Lung (tissue), 17 donors: ENCODE measurements at places on chromosomes 2 and 18. TPM values are rescaled to one million over a fixed set of nuclear protein-coding genes. Genes with fewer than 3 reads are reported as not detected.

- H3K36me3 ChIP-seq = no peaks in the 10 kb centered on the region
- DNase-seq = no peak
- no peak overlapping the region for H3K4me3 ChIP-seq
- H3K27ac ChIP-seq = peak overlapping the region; percentile 5
Observed at GRCh38 chr2:37652199-37652640, 19.2 kb downstream of the CDC42EP3 start.

DNA sequence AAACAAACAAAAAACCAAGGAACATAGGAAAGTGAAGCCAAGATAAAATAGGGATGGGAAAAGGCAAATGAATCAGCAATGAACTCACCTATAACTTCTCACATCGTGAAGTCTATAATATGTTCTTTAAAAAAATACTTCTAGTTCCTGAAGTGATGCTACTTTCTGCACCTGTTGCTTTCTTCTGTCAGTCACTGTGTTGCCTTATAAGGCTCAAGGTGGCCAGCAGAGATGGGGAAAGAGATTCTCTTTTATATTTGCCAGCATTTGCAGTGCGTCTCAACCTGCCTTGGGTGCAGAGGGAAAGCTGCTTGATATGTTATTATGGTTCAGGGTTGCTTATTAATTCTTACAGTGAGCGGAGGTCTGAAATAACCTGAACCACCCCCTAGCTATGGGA is 14.0 kb downstream of the QPCT start:
- no peaks in the 10 kb centered on the region for H3K4me1 ChIP-seq
- no peaks in the 10 kb centered on the region for H3K27me3 ChIP-seq
- H3K27ac ChIP-seq = no peak overlapping the region
- no peak for DNase-seq
- H3K36me3 ChIP-seq = no peaks in the 10 kb centered on the region

- H3K27ac ChIP-seq = no peak overlapping the region
- H3K36me3 ChIP-seq = no peaks in the 10 kb centered on the region
- H3K4me3 ChIP-seq = no peak overlapping the region
Observed at GRCh38 chr18:15165048-15165447, 417.1 kb downstream of the ANKRD30B start.

- DNase-seq = no peak
- H3K27me3 ChIP-seq = no peaks in the 10 kb centered on the region
- H3K27ac ChIP-seq = no peak overlapping the region
- H3K4me1 ChIP-seq = no peaks in the 10 kb centered on the region
Observed at GRCh38 chr2:144825331-144826020, 305.6 kb upstream of the ZEB2 start.

DNA sequence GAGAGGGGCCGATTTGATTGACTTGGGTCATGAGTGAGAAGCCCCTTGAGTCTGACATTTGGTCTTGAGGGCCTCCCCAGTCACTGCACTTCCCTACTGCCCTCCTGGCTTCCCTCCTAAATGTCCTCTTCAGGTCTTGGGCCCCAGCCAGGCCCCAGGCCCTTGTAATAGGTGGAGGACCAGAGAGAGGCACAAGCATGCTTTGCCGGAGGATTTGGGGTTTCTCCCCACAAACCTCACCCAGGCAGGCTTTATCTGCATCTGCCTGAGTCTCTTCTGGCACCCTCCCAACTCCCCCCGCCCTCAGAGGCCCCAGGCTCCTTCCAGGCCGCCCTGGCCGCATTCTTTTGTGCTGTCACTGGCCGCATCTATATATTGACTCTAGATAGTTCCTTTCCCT is 270.7 kb downstream of the HAUS1 start:
- H3K36me3 ChIP-seq = no peaks in the 10 kb centered on the region
- H3K27me3 ChIP-seq = no peaks in the 10 kb centered on the region
- no peaks in the 10 kb centered on the region for H3K4me1 ChIP-seq
- DNase-seq = peak; percentile 69

DNA sequence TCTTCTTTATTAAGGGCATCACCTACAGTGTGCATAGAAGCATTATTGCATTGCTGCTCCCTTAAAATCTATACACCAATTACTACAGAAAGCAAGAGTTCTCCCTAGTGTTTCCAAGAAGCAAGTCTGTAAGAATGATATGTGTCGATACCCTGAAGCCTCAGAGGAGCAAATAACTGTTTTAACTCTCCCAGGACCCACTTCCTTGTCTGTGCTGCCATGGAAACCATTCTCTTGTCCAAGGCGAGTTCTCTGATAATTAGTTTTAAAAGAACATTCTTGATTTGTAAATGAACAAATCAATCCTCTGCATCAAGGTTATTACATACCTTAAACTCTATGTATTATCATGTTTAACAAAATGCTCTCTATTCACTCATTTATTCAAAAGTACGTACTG is 326.8 kb upstream of the KLHL14 start:
- no peak for DNase-seq
- H3K27me3 ChIP-seq = no peaks in the 10 kb centered on the region
- H3K27ac ChIP-seq = no peak overlapping the region
- no peaks in the 10 kb centered on the region for H3K36me3 ChIP-seq

GRCh38 chr2:153477636-153478288 is 800 bp downstream of the RPRM start:
- peak; percentile 20 for DNase-seq
- H3K27ac ChIP-seq = no peak overlapping the region
- no peaks in the 10 kb centered on the region for H3K4me1 ChIP-seq
- H3K27me3 ChIP-seq = peaks cover 52% of the 10 kb centered on the region
- H3K36me3 ChIP-seq = no peaks in the 10 kb centered on the region

DNA sequence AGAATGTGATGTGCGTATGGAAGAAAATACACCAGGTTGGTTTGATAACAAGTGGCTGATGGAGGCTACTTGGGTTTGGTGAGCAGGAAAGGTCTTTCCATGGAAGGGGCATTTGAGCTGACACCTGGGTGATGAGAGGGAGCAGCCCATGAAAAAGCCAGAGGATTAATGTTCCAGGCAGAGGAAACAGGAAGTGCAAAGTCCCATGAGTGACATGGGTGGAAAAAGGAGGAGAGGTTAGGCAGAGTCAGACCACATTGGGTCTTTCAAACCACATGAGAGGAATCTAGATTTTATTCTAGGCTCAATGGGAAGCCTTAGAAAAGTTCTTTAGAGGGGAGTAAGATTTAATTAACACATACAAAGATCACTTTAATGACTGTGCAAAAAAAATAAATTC is 195.7 kb downstream of the LRATD1 start:
- no peak overlapping the region for H3K27ac ChIP-seq
- H3K27me3 ChIP-seq = no peaks in the 10 kb centered on the region
- no peak for DNase-seq
- H3K4me3 ChIP-seq = no peak overlapping the region
- H3K36me3 ChIP-seq = no peaks in the 10 kb centered on the region

DNA sequence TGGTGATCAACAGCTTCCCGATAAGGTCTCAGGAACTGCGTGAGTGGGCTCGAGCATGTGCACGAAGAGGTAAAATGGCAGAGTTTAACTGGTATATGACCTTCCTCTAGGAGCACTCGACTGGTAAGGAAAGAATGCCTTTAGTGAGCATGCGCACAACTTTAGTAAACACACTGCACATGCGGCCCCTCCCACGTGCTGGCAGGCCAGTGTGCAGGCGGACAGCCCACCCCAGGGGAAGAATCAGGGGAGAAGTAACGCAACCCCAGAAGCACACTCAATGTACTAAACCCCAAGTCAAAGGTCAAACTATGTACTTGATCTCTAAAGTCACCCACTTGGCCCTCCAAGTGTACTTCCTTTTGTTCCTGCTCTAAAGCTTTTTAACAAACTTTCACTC is 28.7 kb upstream of the SLC25A52 start:
- H3K4me3 ChIP-seq = no peak overlapping the region
- no peak for DNase-seq
- no peak overlapping the region for H3K27ac ChIP-seq
- no peaks in the 10 kb centered on the region for H3K4me1 ChIP-seq
- no peaks in the 10 kb centered on the region for H3K36me3 ChIP-seq

DNA sequence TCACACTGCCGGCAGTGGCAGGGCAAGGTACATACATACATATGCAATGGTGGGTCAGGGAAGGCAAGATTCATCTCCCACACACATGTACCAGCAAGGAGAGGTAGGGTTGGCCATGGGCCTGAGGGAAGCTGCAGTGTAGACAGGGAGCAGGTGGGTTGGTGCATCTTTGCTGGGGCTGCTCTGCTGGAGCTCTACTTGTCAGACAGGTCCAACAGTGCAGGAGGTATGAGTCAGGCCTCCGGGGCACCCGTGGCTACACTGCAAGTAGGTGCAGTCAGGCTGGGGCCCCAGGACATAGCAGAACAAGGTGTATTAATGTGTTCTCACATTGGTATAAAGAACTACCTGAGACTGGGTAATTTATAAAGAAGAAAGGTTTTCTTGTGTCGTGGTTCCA is 281.1 kb upstream of the COL3A1 start:
- no peak for DNase-seq
- H3K4me1 ChIP-seq = no peaks in the 10 kb centered on the region
- H3K27ac ChIP-seq = no peak overlapping the region
- H3K4me3 ChIP-seq = no peak overlapping the region

DNA sequence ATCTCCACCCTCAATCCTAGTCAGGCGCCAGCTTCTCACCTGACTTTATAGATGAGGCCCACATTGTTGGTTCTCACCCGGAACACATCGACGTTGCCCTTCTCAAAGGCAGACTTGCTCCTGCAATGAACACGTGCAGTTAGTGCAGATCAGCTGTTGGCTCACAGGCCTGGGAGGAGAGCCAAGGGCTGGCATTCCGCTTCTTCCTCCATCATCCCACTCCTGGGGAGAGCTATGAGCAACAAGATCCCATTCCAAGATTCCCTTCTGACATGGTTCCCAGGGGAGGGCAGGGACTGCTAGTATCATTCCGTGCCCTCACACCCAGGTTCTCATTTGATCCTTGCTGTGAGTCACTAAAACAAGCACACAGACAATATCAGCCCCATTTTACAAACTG is 15.1 kb downstream of the LOXHD1 start:
- no peak overlapping the region for H3K27ac ChIP-seq
- no peaks in the 10 kb centered on the region for H3K36me3 ChIP-seq
- no peak for DNase-seq
- no peaks in the 10 kb centered on the region for H3K27me3 ChIP-seq
- H3K4me1 ChIP-seq = no peaks in the 10 kb centered on the region

GRCh38 chr2:233267516-233268245 is 16.2 kb downstream of the ATG16L1 start:
- no peak overlapping the region for H3K27ac ChIP-seq
- DNase-seq = no peak
- H3K4me3 ChIP-seq = no peak overlapping the region
- H3K27me3 ChIP-seq = no peaks in the 10 kb centered on the region

DNA sequence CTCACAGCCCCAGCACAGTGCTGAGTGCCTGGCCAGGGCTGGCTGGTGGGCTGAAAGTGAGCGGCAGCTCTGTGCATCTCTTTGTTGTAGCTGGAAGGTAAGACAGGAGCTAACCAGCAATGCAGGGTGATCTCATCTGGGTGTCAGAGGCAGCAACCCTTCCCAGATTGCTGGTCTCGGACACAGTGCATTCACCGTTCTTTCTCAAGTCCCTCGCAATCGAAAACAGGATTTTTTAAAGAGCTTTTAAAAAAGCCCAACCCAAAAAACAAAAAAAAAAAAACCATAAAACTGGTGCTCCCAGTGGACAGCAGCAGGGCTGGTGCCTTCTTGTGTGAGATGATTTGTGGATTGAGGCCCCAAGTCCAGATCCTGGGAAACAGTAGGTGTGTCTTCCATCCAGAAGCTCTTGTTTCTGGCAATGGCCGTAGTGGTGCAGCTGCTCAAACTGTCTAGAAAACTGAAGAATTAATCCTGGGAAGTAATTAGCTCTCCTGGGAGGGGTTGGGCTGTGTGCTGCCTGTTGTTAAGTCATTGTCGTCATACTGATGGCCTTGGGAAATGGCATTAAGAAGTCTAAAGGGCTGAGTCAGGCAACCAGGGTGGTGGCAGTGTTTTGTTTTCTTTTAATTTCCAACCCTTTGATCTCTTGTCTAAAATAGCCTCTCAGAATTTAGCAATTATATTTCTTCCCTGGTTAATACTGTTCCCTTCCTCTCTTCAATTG is 156.7 kb downstream of the KLHL29 start:
- no peak for DNase-seq
- H3K27ac ChIP-seq = no peak overlapping the region
- H3K27me3 ChIP-seq = no peaks in the 10 kb centered on the region
- no peaks in the 10 kb centered on the region for H3K36me3 ChIP-seq
- H3K4me1 ChIP-seq = peaks cover 55% of the 10 kb centered on the region

DNA sequence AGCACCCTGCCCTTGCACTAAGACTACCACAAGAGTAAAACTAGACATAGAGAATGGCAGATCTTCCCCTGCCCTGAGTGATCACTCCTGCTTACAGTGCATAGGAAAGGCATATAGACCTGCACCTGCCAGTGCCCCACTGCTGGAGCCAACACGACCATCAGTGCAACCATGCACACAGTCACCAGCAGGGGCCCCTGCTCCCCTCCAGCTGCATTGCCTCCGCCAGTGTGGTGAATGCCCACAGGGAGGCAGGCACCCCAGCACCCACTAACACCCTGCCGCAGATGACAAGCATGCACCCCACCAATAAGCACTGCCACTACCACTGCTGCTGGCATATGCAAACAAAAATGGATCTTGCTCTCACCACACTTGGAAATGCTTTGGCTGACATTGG is 478.8 kb downstream of the ADCYAP1 start:
- H3K4me3 ChIP-seq = no peak overlapping the region
- H3K27ac ChIP-seq = no peak overlapping the region
- H3K36me3 ChIP-seq = no peaks in the 10 kb centered on the region
- no peaks in the 10 kb centered on the region for H3K4me1 ChIP-seq
- H3K27me3 ChIP-seq = no peaks in the 10 kb centered on the region

GRCh38 chr2:39664888-39665591 is 677 bp upstream of the TMEM178A start:
- DNase-seq = peak; percentile 16
- no peaks in the 10 kb centered on the region for H3K4me1 ChIP-seq
- no peak overlapping the region for H3K27ac ChIP-seq
- no peak overlapping the region for H3K4me3 ChIP-seq
- H3K36me3 ChIP-seq = no peaks in the 10 kb centered on the region

- peaks cover 12% of the 10 kb centered on the region for H3K4me1 ChIP-seq
- DNase-seq = no peak
- H3K4me3 ChIP-seq = peak overlapping the region; percentile 84
Observed at GRCh38 chr2:88692187-88692586, 714 bp downstream of the RPIA start.

- H3K27me3 ChIP-seq = no peaks in the 10 kb centered on the region
- no peak overlapping the region for H3K27ac ChIP-seq
- H3K36me3 ChIP-seq = peaks cover 3% of the 10 kb centered on the region
- H3K4me3 ChIP-seq = no peak overlapping the region
- no peak for DNase-seq
- no peaks in the 10 kb centered on the region for H3K4me1 ChIP-seq
Observed at GRCh38 chr2:202542142-202542541, 92.6 kb upstream of the FAM117B start.

DNA sequence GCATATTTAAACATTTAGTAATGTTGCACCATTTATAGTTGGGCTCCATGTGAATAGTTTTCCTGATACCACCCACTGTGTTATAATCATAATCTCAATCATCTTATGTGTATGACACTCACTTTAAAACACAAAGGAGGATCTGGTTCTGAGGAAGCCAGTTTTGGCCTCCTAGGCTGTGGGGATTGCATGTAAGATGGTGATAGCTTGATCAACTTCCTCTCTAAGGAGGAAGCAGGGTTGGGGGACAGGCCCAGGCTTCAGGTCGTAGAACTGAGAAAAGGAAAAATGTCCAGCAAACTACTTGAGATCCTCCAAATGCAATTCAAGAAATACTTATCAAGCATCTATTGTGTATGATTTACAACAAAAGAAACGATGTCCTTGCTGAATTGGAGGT is 4.9 kb upstream of the PPM1B start:
- H3K4me1 ChIP-seq = no peaks in the 10 kb centered on the region
- H3K4me3 ChIP-seq = no peak overlapping the region
- H3K27ac ChIP-seq = no peak overlapping the region
- no peak for DNase-seq

The AQP12B gene
- polyA plus RNA-seq = not detected

The PRADC1 gene
- 18.8 TPM for polyA plus RNA-seq

The CTDP1 gene
- polyA plus RNA-seq = 22.0 TPM

The CHRNA1 gene
- polyA plus RNA-seq = 0.03 TPM

The TXNL1 gene
- 76.7 TPM for polyA plus RNA-seq

The TCF23 gene
- 0.04 TPM for polyA plus RNA-seq

The NPAS2 gene
- polyA plus RNA-seq = 10.6 TPM
